Airway epithelial cell (primary cell): ENCODE measurements at places on chromosomes 4 and X. TPM values are rescaled to one million over a fixed set of nuclear protein-coding genes. Genes with fewer than 3 reads are reported as not detected.

DCAF8L2 gene
- not detected in 2 replicates for total RNA-seq

NPY1R gene
- not detected in 2 replicates for total RNA-seq

CXorf51B gene
- total RNA-seq, result not detected in 2 replicates

FREM3 gene
- not detected in 2 replicates for total RNA-seq

VSIG4 gene
- total RNA-seq, result not detected in 2 replicates

CLDN22 gene
- not detected in 2 replicates for total RNA-seq

MEPE gene
- not detected in 2 replicates for total RNA-seq

FAM47E gene
- total RNA-seq, result 0.56 TPM in 1 of 2 replicates, not detected in the other

SPP1 gene
- total RNA-seq, result not detected in 2 replicates

CXCL13 gene
- 0.14 and 0.28 TPM in 2 replicates for total RNA-seq

AREG gene
- 325 and 334 TPM in 2 replicates for total RNA-seq

MAGEA10 gene
- total RNA-seq, result not detected in 2 replicates

LRP2BP gene
- total RNA-seq, result 0.07 and 0.19 TPM in 2 replicates

BEX2 gene
- total RNA-seq, result 3.6 and 4.0 TPM in 2 replicates

TTC29 gene
- total RNA-seq, result not detected in 2 replicates

SMR3B gene
- total RNA-seq, result not detected in 2 replicates

CXCL3 gene
- 2.2 and 5.0 TPM in 2 replicates for total RNA-seq

PAGE1 gene
- not detected in 2 replicates for total RNA-seq

DTHD1 gene
- 0.28 TPM in 1 of 2 replicates, not detected in the other for total RNA-seq

HELT gene
- not detected in 2 replicates for total RNA-seq

ZCCHC12 gene
- not detected in 2 replicates for total RNA-seq

GTPBP6 gene
- 41.0 and 41.1 TPM in 2 replicates for total RNA-seq

ATP10D gene
- total RNA-seq, result 28.6 and 32.5 TPM in 2 replicates

AR gene
- 0.09 and 0.42 TPM in 2 replicates for total RNA-seq

CYBB gene
- total RNA-seq, result not detected in 2 replicates

IL3RA gene
- not detected in 2 replicates for total RNA-seq

MSX1 gene
- total RNA-seq, result 0.14 TPM in 1 of 2 replicates, not detected in the other

CSN1S1 gene
- not detected in 2 replicates for total RNA-seq

BTK gene
- 0.23 TPM in 1 of 2 replicates, not detected in the other for total RNA-seq

UGT2B11 gene
- not detected in 2 replicates for total RNA-seq

AIFM1 gene
- total RNA-seq, result 12.9 and 24.5 TPM in 2 replicates

FGF13 gene
- not detected in 2 replicates for total RNA-seq

CCNA2 gene
- total RNA-seq, result 68.5 and 69.9 TPM in 2 replicates

RBMXL3 gene
- not detected in 2 replicates for total RNA-seq

ADRA2C gene
- total RNA-seq, result not detected in 2 replicates

CCDC120 gene
- total RNA-seq, result 6.3 and 11.5 TPM in 2 replicates

ADH1B gene
- total RNA-seq, result not detected in 2 replicates
